GM23248 (cell line): ENCODE measurements at places on chromosomes 7 and 10.

DNA sequence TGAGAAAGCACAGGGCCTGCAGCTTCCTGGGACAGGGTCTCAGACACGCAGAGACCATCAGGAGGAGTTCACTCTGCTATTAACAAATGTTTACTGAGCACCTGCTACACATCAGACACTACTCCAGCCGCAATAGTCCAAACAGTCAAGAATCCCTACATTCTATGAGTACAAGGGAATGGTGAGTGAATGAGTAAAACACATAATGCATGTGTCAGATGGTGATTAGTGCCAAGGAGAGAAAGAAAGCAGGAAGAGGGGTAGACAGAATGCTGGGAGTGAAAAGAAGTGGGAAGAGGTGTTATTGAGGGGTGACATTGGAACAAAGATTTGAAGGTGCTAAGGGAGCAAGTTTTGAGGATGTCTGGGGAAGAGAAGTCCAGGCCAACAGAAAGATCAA lies 634.2 kb upstream of the GALNT17 start:
- no peak for DNase-seq

- DNase-seq: peak; percentile 89
These were observed 14.6 kb upstream of the PWWP2B start for GRCh38 chr10:132382231-132382922.

GRCh38 chr7:87480386-87480785 lies 4.9 kb upstream of the ABCB4 start:
- DNase-seq: peak; percentile 30

DNA sequence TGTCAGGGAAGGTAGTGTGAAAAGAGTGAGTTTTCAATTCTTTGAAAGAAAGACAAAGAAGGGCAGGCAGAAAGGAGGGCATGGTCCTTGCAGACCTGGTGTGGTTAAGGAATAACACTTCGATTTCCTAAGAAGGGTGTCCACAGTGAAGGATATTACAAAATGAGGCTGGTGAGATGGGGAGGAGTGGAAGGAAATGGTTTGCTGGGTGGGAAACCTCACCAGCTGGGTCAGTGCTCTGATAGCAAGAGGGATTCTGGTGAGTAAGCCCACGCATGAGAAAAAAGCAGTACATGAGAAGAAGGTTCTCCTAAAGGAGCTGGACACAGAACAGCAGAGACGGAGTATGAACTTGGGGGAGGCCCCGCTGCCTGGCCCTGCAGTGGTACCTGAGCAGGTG lies 230.6 kb upstream of the PLXNA4 start:
- DNase-seq: no peak

- peak; percentile 18 for DNase-seq
These were observed 755.2 kb downstream of the AUTS2 start for GRCh38 chr7:70353330-70353945.

- DNase-seq: peak; percentile 92
These were observed 5.1 kb downstream of the PTTG1IP2 start for GRCh38 chr7:90474284-90475210.

GRCh38 chr7:138752518-138753149 lies 45.2 kb upstream of the TMEM213 start:
- DNase-seq: peak; percentile 27

GRCh38 chr7:14598978-14599377 lies 303.6 kb downstream of the DGKB start:
- DNase-seq: peak; percentile 36

DNA sequence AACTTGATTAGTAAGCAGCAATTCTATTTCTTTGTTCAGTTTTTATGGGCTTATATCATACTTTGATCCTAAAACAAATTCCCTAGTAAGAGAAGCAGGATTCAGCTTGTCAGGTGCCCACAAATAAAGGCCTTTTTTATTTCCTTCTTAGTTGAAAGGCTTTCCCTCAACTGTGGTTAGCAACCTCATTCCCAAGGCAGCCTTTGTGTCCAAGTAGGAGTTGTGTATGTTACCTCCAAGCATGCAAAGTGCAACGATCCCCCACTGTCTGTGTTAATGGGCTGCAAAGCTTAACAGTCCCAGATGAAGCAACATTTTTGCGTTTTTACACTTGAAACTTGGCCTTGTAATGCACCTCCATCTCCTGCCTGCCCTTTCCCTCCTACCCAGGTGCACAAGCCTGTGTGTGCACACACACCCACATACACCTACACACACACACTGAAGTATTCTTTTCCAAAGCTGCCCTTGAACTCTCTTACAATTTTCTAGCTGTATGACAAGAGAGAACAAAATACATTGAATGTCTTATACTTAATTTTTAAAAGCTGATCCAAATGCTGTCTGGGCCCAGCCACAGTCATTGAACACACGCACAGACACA lies 278.2 kb downstream of the SNX13 start:
- DNase-seq: peak; percentile 38

DNA sequence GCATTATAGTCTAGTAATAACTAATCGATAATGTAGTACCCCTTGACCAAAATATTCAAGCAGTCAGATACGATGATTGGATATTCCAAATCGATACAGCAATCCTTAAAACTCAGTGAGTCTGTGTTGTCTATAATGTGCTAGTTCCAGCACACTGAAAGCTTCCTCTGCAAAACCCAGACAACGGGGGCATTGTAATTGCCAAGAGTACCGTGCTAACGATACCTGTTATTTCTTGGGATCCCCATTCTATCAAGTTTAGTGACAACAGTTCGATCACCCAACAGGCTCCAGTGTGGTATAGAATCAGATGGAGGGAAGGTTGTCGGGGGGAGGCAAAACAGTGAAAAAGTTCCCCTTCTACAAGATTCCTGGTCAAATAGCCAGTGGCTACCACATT lies 865 bp downstream of the ZNF438 start:
- DNase-seq: no peak

GRCh38 chr7:155728116-155728515 lies 83.7 kb downstream of the RBM33 start:
- no peak for DNase-seq

DNA sequence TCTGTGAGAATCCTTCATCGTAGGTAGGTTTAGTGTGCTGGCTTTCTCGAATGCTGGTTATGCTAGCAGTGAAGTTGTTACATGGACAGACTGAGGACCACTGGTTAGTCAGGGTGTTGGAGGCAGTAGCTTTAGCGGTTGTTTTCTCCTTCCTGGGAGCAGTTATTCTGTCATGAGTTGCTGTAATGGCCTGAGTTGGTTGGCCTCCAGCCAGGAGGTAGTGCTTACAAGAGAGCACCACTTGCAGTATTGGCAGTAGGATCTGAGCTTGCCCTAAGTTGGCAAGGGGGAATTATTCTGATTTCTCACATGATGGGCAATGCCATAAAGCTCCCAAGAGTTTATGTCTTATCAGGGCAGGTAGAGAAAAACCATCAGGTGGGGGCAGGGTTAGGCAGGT lies 58.0 kb downstream of the IPMK start:
- no peak for DNase-seq

GRCh38 chr7:16891874-16892643 lies 10.3 kb upstream of the AGR3 start:
- DNase-seq: no peak

DNA sequence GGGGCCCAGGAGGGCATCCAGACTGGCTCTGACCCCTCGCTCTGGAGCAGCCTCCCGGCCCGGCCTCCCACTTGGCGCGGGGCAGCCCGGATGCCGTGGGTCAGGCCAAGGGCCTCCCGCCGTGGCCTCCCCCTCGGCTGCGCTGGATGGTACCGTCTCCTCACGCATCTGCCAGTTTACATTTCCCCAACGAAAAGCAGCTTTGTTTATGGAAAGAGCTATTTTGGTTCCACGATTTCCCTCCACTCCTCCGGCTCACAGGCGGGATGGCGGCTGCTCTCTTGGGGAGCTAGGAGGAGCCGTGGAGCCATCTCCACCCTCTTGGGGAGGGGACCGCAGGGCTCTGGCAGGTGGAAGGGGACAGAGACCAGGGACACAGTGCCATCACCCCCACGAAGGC lies 93.2 kb upstream of the MYL10 start:
- no peak for DNase-seq

DNA sequence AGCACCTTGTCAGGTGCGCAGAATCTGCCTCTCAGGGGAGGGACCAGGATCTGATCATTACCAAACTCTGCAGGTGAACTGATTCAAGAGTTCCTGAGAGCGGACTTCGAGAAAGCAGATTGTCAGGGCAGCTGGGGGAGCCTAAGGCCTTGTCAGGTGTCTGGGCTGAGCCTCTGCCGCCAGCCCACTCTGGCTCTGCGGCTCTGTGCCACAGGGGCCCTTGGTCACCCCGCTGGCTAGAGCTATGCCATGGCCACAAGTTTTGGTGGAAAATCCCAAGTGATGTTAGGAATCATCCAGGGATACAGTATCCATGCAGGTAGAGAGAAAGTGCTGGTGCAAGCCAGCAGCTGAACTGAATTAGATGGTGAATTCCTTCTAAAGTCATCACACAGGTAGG lies 4.2 kb downstream of the ADAMTS14 start:
- no peak for DNase-seq
